ENCODE measurements at places on chromosomes 3 and 15.

- no peak for DNase-seq
Measured at GRCh38 chr3:46890132-46890531, 12.6 kb downstream of the PTH1R start.

- DNase-seq, result no peak
Measured at GRCh38 chr3:181824961-181825360, 113.2 kb downstream of the SOX2 start.

DNA sequence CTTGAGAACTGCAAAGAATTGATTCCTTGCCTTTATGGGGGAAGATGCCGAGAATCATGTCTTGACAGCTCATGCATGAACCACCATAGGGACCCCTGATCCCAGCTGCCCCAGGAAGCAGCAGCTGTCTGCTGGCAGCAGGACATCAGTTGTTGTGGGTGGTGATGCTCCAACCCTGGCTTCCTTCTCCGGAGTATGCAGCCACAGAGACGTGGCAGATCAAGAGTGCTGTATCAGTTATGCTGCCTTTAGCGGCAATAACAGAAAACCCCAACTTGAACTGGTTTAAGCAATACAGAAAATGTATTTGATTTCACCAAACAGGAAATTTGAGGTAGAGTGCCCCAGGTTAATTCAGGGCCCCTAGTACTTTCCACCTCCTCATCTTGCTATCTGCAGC is 92.2 kb upstream of the TNFAIP8L3 start:
- no peak for DNase-seq

GRCh38 chr3:187987924-187988323 is 166.0 kb upstream of the LPP start:
- DNase-seq, result no peak

DNA sequence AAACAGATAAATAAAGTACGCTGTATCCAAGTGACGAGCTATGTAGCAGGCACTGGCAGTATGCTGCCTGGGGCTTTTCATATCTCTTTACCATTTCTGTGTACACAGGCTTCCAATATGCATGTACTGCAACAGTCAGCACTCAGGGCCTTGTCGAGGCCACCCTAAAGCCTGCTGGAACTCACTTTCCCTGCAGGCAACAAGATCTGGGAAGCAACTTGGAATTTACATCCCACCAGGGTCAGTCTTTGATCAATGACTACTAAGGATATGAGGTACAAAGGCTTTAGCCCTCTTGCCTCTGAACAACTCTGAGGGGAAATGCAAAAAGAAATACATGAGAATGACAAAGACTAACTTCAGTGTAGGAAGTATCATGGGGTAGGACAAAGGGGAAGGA is 101.8 kb upstream of the ARL6 start:
- DNase-seq, result no peak

DNA sequence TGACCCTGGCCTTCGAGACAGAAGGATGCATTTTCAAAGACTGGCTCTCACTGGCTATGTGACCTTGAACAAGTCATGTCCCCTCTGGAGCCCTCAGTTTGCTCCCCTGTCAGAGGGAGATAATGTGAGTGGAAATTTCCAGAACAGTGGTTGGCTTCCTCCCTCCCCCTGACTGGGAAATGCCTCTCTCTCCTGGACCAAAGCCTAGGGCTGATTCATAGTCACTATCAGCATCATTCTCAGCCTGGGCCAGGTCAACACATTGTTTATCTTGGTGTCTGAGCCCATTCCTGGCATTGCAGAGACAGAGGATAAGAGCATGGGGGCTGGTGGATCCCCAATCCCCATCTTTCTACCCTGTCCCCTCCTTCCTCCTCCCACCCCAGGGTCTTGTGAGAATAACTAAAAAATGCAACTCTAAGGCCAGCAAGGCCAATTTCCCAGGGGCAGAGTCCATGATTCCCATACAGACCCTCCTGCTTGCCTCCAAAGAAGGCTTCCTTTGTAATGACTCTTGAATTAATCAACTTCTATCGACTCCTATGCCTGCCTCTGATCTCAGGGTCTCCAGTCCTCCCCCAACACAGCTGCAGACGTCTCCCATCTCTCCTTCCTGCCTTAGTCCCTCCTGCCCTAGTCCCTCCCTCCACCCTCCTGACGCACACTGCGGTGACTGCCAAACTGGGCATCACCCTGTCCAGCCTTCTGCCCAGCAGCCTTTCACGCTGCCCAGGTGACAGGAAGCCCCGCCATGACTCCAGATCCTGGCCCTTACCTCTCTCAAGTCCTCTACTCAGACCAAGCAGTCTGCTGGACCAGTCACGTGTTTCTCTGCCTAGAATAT is 35.4 kb upstream of the CORO2B start:
- no peak for DNase-seq

DNA sequence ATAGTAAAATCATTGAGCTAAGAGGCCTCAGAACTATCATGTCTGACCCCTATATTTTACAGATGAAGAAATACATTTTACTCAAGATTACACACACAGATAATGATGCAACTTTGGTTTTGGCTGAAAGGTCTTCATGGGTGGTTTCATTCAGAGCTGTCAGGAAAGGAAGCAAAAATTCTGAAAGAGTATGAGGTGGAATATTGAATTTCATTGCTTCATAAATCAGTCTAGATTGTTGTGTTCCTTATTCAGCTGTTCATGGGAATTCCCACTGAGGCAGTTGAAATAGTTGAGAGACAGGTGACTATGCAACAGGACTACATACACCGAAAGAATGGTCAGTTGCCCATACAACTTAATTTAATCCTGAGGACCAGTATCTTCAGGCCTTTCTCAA is 39.4 kb downstream of the CD200 start:
- DNase-seq, result no peak

- no peak for DNase-seq
Measured at GRCh38 chr3:194262925-194263305, 88.2 kb downstream of the CPN2 start.

DNA sequence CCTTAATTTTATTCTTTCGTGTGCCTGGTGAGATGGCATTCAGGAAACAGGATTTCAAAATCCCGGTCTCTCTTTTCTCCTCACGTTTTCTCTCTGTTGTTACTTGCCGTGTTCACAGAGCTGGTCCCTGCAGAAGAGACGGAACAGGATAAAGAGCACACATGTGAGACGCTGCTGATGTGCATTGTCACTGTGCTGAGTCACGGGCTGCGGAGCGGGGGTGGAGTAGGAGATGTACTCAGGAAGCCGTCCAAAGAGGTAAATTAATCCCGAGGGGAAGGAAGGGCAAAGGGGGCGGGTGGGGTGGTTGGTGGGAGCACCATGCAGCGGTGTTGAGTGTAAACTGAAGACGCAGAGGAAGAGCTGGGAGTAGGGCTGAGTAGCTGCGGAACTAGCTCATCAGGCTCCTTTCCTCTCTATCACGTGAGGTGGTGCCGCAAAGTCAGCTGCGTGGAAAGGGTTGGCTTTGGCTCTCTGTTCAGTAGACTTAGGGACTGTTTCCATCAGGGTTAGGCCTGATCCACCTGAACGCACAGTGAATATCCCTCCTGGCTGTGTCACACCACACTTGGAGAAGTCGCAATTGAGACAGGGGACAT is 164.8 kb upstream of the BHLHE40 start:
- DNase-seq, result no peak

GRCh38 chr3:160953686-160954085 is 151.5 kb downstream of the B3GALNT1 start:
- DNase-seq, result no peak

Data from hindlimb muscle (tissue), 1 donor.